Suppressor macrophage (primary cell): ENCODE measurements at places on chromosomes 2 and 18.

- peak; percentile 87 for DNase-seq
These were observed 22.3 kb upstream of the RHOB start for GRCh38 chr2:20424300-20425290.

GRCh38 chr2:209121691-209122090 lies 302.2 kb upstream of the MAP2 start:
- peak; percentile 65 for DNase-seq

GRCh38 chr2:231955758-231956472 lies 5.6 kb upstream of the DIS3L2 start:
- no peak for DNase-seq

DNA sequence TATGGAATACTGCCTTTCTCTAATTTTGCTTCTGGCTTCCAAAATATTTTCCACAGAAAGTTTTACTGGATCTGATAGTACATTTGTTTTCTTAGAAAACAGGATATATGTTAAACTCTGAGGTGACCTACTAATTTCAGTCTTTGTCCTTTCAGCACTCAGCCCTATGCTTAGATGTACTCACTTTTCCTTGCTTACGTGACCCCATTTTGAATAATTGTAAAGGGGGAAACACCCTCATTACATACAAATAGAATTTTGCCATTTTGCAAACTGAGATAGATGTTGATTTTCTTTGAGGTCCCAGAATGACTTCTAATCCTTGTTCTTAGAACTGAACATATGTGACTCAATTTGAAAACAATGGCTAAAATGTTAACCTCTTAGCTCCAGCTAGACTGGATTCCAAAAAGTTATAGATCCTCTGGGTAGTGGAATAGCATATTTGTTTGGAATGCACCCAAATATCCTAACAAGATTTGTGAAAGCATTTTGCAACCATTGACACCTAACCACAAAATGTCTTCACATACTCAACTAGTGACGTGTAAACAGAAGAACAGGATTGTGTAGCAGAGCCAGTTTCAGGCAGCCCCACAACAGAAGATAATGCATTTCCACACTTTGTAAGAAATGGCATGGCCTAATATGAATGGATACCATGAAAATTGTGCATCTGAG lies 44.8 kb upstream of the EHBP1 start:
- no peak for DNase-seq

DNA sequence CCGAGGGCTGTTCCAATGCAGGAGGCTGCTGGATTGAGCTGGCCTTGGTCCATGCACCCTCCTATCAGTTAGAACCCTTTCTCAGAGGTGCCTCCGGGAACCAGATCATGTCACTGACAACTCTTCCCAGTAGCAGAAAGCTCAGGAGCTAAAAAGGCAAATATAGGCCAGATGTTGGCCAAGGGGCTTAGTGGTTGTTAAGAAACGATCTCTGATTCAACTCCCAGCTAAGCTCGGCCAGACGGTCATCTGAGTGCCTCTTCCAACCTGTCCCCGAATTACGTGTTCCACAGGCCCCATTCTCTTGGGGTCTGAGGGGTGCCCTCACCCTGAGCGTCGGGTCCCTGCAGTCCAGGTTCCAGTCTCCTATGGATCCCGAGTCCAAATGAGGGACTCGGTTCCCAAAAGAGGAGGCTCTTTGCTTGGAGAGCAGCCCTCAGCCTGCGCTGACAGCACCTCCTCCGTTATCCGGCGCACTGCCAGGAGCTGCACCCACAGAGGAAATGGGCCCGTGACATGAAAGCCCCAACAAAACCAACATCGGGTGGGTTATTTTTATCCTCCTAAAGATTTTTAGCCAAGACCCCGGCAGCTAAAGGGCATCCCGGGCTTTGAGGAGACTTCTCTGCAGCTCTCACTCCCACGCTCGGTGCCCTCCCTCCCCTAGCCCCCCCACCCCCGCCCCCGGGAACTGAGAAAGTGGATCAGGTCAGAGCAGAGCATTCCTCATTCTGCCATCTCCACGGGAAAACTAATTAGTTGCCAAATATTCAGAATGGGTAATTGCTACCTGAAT lies 106.6 kb upstream of the ID2 start:
- DNase-seq = peak; percentile 58

- DNase-seq = no peak
These were observed 9.6 kb upstream of the LRP1B start for GRCh38 chr2:142140434-142140845.

DNA sequence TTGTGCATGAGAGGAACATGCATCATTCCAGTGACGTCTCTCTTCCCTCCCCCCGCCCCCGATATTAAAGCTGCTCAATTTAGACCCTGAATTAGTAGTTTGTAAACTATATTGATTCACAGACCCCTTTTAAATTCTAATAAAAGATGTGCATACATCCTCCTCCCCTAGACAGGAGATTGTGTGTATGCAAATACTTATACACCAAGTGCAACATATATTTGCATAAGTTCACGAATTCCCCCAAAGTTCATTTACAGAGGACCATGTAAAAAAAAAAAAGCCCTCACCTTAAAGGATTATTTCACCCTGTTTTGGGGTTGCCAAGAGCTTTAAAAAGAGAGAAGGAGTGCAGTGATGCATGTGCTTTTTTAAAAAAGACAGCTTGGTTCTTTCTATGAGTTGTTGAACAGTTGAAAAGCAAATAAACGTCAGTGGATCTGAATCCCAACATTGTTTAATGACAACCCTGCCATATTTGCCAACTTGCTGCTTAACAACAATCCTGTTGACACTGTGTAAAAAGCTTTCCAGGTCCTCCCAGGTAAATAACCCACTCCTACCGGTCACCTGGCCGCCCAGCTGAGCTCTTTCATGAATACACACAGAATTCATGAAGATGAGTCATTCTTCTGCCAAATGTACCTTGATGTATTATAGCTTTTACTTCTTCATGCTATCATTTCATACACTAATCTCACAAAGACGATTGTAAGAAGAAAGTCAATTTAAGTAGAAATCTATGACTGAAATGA lies 211.5 kb downstream of the IKZF2 start:
- no peak for DNase-seq

GRCh38 chr2:20595439-20596192 lies 55.3 kb downstream of the HS1BP3 start:
- DNase-seq = peak; percentile 83

GRCh38 chr18:48886520-48887293 lies 64.1 kb downstream of the SMAD7 start:
- DNase-seq = no peak

DNA sequence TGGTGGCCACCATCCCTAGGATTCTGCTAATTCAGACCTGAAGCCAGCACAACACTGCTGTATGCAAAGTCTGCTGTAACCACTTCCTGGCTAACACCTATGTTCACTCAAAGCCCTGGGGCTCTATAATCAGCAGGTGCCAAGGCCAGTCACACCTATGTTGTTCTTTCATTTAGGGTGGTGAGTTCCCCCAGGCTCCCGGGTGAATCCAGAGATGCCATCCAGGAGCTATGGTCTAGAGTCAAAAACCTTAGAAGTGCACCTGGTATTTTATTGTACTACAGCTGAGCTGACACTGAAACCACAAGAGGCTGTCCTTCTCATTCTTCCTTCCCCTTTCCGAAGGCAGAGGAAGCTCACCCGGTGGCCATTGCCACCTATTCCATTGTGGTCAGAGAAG lies 46.2 kb upstream of the CCDC141 start:
- DNase-seq = no peak

DNA sequence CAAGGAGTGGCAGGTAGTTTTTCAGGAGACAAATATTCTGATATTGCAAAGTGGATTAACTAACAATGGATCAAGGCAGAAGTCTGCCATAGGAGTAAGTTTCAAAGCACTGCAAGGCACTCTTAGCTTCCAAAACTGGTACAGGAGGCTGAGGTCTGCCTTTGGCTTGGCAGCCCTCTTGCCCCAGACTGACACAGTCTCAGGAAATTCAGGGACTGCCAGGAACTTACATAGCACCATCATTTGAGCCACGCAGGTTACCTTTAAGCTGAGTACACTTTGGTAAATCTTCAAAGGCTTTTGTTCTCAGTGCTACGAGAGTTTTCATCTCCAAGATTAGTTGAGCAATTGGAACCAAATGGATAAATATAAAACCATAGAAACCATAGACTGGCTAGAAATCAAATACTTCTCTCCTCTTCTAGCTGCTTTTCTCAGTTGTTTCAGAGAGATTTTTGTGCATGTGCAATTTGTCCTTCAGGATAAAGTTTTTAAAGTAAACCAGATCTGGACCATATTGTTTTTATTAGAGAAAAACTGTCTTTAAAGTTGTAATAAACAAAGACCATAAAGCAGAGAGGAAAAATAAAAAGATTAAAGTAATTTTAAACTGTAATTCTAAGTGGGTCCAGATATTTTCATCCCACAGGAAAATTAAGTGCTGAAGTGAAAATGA lies 18.8 kb downstream of the ANKRD29 start:
- no peak for DNase-seq

DNA sequence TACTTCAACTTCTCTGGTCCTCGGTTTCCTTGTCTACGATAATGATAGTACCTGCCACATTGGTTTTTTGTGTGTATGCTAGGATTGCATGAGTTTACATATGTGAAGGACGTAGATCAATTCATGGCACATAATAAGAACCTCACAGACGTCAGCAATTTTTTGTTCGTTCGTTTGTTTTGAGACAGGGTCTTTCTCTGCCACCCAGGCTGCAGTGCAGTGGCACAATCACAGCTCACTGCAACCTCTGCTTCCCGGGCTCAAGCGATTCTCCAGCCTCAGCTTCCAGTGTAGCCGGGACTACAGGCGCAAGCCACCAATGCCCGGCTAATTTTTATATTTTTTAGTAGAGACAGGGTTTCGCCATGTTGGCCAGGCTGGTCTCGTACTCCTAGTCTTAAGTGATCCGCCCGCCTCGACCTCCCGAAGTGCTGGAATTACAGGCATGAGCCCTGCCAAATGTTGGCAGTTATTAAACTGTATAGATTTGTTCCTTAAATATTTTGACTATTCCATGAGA lies 756 bp upstream of the SLC35F5 start:
- peak; percentile 22 for DNase-seq
